Stimulated activated CD4-positive, alpha-beta T cell treated with anti-CD3 and anti-CD28 coated beads, Interleukin-1b, Interleukin-23, amount 100 ng/mL, for 24 hours (primary cell): ENCODE measurements at places on chromosomes 5 and 9.

DNA sequence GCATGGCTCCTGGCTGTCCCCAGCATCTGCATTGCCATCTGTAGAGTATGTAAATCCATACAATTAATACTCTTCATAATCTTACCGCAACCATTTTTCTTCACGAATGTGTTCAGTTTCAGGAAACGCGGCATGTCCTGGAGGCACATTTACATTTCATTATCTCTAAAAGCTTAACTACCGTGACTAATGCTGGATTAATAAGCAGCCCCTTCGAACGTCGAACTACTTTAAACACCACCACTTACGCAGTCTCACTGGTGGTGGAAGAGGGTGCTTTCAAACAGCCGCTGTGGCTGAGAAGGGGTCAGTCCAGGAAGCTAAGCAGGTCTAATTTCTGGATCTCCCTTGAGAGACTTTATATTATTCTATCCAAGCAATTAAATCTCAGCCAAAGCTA is 85.6 kb downstream of the C5orf15 start:
- no peak for DNase-seq

DNA sequence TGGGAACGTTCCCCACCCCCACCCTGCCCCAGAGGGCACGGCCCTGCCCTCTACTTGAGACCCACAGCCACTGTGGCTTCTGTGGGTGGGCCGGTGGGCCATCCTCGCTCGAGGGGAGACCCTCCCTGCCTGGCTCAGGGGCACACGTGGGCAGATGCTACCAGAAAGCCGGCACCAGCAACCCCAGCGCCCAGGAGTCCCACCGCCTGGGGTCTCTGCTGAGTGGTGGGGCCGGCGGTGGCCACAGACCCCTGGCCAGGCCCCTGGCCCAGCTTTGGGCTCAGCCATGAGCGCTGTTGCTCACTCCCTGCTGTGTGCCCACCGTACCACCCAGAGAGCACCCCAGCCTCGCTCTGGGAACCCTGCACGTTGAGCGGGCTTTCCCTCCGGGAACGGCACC is 16.5 kb upstream of the NRARP start:
- no peak for DNase-seq

DNA sequence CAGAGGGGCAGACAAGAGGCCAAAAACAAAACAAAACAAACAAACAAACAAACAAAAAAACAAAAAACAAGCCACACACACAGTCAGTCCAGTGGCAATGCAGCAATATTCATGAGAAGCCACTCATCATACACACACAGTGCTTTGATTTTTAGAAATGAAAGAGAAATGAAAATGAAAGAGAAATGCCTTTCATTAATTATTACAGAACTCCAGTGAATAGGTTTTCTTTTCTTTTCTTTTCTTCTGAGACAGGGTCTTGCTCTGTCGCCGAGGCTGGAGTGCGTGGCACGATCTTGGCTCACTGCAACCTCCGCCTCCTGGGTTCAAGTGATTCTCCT is 36.9 kb downstream of the SPRY4 start:
- no peak for DNase-seq

- no peak for DNase-seq
These were observed 936.1 kb upstream of the WWC1 start for GRCh38 chr5:167355346-167355745.

GRCh38 chr5:157582731-157583620 is 7.4 kb upstream of the ADAM19 start:
- no peak for DNase-seq
